GM03348 (cell line): ENCODE measurements at places on chromosomes 6 and 20.

DNA sequence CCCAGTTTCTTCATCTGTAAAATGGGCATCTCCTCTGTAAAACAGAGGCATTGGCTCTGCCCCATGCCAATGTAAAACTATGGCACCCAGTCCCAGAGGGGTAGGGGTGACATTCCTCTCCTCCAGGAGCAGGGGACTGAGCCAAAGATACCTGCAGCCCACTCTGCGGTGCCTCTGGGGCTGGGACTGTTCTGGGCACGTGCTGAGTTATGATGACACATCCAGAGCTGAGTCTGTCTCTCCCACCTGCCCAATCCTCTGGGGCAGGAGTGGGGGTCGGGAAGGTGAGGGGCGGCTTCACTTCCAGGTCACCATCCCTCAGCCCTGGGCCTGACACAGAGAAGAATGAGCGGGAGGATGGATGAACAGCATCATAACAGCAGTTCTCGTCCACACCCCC, 29.9 kb downstream of the AAR2 start:
- DNase-seq, result no peak

DNA sequence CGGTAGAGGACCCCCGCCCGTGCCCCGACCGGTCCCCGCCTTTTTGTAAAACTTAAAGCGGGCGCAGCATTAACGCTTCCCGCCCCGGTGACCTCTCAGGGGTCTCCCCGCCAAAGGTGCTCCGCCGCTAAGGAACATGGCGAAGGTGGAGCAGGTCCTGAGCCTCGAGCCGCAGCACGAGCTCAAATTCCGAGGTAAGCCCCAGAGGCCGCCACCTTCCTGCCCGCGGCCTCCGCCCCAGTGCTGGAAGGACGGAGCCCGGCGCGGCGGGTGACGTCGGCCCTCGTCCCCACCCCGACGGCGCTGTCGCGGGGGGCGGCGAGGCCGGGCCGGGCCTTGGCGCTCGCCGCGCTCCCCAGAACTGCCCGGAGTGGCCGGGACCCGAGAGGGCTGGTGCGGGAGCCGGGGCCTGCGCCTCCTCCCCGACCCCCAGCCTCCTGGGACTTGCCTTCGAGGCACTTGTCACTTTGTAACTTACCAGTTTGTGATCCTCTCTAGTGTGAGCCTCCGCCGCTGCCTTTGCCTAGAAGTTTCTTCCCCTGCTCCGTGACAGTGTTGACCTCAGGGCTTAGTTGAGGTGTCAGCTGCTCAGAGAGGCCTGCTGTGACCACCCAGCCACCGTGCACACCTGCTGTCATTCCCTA, 417 bp downstream of the VAPB start:
- DNase-seq, result peak; percentile 81

- DNase-seq, result peak; percentile 47
Observed at GRCh38 chr6:130796313-130796905, 30.8 kb upstream of the SMLR1 start.

GRCh38 chr20:52104546-52105441, 86.8 kb downstream of the ZFP64 start:
- peak; percentile 57 for DNase-seq

DNA sequence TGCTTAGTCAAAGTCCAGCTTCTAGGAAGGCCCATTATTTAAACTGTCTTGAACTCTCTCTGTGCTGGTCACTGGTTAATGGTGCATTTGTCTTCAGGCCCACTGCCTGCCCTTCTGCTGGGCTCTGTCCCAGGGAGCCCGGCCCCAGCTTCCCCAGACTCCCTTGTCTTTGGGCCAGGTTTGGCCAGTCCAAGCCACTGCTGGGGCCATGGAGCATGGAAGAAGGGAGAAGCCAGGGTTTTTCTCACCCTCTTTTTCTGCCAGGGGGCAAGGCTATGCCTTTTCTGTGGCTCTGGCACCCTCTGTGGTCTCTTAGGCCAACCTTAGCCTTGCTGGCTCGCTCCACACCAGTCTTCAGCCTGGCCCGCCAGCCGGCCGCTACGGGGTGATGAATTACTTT, 390.0 kb upstream of the SULF2 start:
- DNase-seq, result no peak

- no peak for DNase-seq
Observed at GRCh38 chr6:69116658-69117057, 481.6 kb downstream of the ADGRB3 start.

- DNase-seq, result no peak
Observed at GRCh38 chr6:89299466-89299850, 15.6 kb downstream of the GABRR2 start.

GRCh38 chr20:24531631-24532419, 62.4 kb downstream of the SYNDIG1 start:
- no peak for DNase-seq
